ENCODE measurements at places on chromosomes 3 and 15.

DNA sequence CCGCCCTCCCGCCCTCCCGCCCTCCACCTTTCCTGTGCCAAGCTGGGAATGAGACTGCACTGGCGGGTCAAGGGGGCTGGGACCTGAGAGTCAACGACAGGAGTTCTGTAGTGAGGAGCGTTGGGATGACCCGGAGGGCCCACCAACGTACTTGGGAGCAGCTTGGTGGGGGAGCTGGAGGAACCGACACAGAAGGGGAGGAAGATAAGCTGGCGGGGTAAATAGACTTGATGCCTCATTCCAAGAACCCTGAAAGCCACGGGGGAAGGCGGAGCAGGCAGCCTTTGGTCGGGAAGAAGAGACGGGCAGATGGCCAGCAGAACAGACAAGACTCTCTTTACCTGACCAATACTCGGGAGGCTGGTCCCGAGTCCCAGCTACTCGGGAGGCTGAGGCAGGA is 277 bp downstream of the FMN1 start:
- DNase-seq: no peak

DNA sequence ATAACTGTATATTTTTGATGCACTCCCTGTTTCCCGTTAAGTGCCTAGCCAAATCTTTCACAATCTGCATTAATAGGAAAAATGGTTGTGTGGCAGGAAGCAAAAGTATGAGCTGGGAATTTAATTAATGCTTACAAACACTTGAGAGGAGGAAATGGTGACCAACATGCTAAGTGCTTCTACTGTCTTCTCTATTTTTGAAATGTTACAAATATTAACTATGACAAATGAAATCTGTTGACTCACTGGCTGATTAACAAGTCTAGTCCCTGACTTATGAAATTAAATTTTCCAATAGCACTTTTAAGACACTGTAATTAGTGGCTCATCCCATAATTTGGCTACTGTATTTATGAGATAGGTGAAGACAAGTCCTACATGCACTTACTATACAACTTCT is 446.9 kb upstream of the DPPA4 start:
- DNase-seq: no peak

- DNase-seq: no peak
Measured at GRCh38 chr15:71683411-71684274, 126.7 kb upstream of the NR2E3 start.

GRCh38 chr3:33430061-33430460 is 10.1 kb downstream of the UBP1 start:
- DNase-seq: no peak

- DNase-seq: no peak
Measured at GRCh38 chr3:11282250-11283138, 10.3 kb downstream of the ATG7 start.

GRCh38 chr3:187264021-187264420 is 27.5 kb downstream of the MASP1 start:
- DNase-seq: no peak

- DNase-seq: no peak
Measured at GRCh38 chr15:78750566-78750965, 60.7 kb downstream of the ADAMTS7 start.

- DNase-seq: no peak
Measured at GRCh38 chr3:136955813-136956212, 2.0 kb upstream of the IL20RB start.

- DNase-seq: no peak
Measured at GRCh38 chr15:75354454-75354853, 7.6 kb downstream of the NEIL1 start.

GRCh38 chr3:44021651-44022594 is 219.8 kb upstream of the TOPAZ1 start:
- no peak for DNase-seq
